Fibroblast of mammary gland (primary cell): ENCODE measurements at places on chromosomes 6 and 20.

DNA sequence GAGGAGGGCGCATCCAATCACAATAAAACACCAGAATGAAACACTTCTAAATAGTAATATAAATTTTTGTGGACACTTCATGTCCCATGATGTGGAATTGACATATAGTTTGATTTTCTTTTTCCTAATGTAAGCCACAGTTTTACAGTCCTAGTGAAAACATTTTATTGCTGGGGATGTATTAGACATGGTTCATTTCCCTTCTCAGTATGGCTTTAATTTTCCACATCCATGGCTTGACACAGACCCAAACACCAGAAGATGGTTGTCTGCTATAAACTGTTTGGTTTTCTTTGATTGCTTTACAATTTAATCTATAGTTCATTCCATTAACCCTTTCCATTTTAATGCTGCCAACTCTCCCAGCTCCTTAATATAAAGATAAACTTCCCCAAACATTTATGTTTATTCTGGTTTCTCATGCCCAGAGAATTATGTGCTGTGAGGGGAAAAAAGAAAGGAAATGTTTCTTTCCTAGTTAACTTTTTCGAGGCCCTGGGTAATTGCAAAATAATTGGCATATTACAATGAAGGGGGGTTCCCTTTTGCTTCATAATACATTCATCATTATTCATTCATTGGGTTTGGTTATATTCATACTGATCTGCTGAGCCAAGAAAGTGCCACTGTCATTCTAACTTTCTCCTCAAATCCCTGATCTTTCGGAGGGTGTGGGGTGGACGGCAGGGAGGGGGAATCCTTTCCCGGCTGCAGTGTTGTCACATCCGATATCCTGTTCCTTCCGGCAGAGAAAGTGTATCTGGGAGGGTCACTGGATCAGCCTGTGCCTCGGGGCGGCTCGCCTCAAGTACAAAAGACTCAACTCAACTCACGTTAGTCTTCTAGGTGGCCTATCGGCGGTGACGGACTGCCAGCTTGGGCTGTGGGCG, 127.6 kb upstream of the TFAP2D start:
- DNase-seq = no peak

GRCh38 chr6:36539814-36540568, 7.3 kb downstream of the STK38 start:
- DNase-seq = no peak

DNA sequence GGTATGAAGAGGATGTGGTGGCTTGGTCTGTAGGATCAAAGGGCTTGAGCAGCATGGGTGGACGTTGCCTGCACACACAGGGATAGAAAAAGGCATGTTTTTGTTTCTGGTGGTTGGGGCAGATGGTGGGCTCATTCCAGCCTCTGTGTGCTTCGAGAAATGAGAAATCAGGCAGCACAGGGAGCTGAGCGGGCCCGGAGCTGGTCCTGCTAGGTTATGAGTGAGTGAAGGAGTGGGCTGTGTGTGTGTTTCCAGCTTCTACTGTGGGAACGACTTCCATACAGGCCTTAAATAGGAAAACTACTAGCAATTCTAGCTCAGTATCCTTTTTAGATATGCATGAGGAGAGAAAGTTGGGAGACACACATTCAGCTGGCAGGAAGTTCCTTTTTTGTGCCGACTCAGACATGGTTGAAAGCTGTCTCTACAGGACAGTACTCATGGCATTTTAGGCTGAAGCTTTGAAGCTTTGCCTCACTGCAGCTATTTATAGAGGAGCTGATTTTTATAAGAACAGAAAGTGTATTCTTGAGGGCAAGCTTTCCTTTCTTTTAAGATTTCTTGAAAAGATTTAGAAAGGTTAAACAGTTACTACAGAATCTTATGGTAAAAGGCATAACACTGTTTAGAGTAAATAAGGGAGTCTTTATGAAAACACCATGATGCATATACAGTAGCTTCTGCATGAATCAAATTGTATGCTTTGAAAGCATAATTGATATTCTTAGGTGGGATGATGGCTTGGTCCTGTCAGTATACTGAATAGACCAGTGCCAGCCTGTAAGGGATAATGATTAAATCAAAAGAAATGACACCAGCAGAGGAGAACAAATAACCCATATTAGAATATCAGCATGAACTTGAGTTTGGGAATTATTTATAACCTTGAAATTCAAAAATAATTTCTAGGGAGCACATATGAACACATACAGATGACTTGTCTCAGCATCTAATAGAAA, 104.0 kb upstream of the MAN1A1 start:
- DNase-seq = no peak

DNA sequence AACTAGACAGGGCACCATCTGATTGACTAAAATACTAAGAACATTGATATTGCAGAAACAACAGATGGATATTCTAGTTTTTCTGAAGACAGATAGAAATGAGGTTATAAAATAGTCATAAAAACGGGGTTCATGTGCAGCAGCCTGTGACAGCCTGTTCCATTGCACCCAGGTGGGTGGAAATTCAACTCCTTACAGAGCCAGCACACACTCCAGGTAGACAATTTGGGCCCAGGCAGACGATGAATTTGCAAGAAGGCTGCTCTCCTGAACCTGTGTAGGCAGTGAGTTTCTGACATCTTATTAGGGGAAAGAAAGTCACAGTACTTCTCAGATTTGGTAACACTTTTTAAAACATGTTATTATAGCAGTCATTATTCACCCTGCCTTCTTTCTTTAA, 414.1 kb downstream of the PHF3 start:
- no peak for DNase-seq

DNA sequence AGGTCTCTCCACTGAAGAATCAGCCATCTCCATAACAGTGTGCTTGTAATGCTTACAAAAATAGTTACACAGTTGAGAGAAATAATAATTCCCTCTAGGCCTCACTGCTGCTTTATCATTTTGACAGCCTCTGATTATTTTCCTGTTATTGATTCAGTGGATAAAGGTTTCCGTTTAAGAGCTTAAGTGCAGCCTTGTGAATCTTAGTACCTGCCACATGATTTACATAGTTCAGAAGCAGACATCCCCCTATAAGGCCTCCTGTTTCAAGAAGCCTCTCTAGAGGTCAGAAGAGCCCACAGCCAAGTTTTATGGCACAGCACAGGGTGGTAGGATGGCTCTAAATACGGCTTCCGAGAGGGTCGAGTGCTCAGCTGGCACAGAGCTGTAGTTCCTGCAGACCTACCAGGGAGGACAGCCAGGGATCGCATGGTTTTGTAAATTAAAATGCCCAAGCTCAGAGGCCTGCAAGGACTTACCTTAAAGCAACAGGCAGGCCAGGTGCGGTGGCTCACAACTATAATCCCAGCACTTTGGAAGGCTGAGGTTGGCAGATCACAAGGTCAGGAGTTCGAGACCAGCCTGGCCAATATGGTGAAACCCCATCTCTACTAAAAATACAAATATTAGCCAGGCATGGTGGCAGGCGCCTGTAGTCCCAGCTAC, 17.6 kb upstream of the PYGB start:
- no peak for DNase-seq

DNA sequence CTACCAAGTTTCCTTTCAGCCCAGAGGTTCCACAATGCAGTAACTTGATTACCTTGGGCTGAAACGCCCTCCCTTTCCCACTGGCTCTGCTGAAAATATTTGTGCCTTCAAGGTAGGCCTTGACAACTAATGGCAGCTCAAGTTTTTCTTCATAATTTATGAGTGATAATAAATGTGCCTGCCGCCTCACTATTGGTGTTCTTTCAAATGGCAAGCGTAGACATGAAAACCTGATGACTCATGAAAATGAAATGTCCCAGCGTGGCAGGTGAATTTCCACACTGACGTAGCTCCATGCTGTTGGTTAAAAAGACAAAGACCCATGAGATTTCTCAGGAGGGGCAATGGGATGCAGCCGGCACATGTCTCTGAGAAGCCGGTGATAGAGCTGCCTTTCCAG, 107.2 kb upstream of the GGTLC1 start:
- no peak for DNase-seq

DNA sequence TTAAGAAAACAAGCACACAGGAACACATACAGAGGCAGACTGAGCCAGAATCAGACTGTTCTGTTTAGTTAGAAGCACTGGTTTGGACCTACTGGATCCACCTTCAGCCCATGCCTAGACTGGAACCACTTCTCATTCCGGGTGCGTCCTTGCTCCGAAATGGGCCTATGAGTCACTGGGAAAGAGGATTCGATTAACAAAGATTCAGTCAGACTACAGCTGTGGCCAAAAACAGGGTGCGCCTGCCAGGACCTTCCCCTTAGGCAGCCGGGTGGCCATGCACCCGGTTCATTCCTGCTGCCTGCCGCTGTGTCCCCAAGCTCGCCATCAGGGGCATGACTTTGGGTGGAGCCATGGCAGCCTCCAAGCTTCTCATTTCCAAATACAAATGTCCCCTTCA, 14.5 kb upstream of the KCNK5 start:
- DNase-seq = no peak

- DNase-seq = no peak
Measured at GRCh38 chr6:122697458-122697857, 82.1 kb upstream of the FABP7 start.

- DNase-seq = peak; percentile 70
Measured at GRCh38 chr20:10555865-10556308, 117.9 kb downstream of the JAG1 start.

DNA sequence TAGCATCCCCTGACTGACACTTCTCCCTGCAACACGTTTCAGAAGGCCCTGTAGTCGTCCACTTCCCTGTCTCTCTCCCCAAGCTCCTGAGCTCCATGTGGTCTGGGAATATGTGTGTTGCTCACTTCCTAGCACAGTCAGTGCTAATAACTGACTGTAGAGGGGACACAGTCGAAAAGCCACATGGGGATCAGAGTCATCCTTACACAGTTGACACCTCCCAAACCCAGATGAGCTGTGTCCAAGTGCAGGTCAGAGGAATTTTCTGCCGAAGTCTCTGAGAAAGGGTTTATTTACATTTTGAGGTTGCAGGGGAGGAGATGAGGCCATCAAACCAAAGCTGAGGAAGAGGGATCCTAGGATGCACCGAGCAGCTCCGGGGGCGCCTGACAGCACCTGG, 3.5 kb upstream of the ADAM33 start:
- peak; percentile 35 for DNase-seq
